Stimulated activated CD4-positive, alpha-beta T cell treated with anti-CD3 and anti-CD28 coated beads, Interleukin-4, amount 100 ng/mL, for 24 hours (primary cell): ENCODE measurements at places on chromosomes 12 and 14.

DNA sequence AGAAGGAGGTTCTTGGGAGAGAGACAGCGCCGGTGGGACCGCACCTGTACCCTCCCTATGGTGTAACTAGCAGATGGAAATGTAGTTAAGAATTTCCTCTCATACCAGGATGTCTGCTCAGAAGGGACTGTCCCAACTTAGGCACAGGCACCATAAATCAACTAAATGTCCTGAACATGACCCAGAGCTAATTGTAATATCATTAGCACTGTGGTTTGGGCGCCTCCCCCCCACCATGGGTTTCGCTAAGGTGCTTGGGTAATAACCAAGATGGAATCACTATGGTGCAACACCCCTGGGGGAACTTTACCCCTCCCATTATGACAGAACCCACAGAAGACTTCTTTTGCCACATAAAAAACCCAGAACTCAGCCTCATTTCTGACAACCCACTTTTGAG lies 15.9 kb downstream of the ZNF641 start:
- DNase-seq = peak; percentile 20

DNA sequence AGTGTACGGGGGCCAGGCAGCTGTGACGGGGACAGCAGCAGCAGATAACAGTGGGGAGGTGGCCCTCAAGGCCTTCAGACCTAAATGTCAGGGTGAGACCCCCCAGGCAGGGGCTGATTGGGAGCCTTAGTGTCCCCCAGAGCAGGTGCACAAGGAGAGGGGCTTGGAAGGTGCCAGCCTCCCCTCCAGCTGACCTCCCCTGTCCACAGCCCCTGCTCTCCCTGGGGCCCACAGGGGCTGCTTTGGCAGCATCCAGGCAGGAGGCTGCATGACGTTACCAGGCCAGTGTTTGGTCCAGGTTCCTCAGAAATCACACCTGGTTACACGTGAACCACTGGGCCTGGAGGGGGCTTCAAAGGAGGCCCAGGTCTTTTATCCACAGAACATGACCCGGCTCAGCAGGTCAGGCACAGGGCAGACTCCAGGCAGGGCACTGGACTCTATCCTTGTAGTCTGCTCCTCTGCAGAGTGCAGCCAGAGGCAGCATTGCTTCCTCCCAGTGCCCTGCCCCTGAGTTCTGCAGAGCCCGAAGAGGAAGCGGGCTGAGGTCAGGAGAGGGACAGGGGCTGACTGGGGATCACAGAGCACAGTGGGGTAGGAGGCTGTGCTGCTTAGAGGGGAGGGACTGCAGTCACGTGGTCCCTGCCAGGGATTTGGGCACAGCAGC lies 2.6 kb upstream of the TRMT61A start:
- no peak for DNase-seq

DNA sequence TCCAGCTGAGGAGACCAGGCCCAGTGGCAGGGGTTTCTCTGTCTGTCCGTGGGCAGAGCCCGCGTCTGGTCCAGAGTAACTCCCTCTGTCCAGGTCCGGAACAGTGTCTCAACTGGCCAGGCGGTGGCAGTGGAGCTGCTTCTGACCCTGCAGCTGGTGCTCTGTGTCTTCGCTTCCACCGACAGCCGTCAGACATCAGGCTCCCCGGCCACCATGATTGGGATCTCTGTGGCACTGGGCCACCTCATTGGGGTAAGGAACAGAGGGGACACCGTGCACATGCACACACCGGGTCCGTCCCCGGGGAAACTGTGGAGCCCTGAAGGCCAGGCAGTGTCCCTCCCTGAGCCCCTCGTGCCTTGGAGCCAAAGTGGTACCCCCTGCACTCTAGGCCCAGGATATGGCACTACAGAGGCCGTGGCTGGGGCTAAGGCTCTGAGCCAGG lies 1.5 kb downstream of the AQP6 start:
- DNase-seq = no peak

GRCh38 chr14:104001003-104001402 lies 58.7 kb upstream of the RD3L start:
- no peak for DNase-seq

DNA sequence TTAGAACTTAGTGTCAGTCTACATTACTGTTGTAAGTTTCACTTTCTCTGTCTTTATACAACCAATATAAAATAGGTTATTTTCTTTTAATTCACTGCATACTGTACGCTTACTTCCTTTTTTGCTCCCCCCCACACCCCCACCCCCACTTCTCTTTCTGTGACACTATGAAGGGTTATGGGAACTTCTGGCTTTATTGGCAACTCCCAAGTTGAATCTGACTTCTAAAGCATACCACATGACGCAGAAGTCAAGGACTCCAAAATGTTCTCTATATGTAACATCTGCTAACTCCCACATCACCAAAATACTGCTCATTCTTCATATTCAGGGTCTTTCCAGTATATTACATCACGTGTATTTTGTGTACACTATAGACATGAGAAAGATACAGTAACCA lies 81.2 kb upstream of the ATXN7L3B start:
- DNase-seq = no peak

DNA sequence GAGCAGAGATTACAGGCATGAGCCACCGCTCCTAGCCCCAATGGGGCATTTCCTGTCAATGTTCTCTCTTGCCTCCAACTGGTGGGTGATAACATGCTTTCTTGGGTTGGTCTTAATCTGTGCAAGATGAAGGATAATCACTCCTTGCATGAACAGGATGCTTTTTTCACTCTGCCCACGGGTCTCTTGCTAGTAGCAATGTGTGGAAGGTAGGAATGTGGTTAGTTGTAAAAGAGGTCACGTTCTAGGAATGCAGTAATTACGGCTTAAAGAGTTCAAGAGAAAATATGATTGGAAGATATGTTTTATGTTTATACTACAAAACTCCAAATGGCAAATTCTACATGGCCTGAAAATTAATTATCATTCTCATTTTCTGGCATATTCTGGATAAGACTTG lies 10.5 kb downstream of the RNASE10 start:
- no peak for DNase-seq

GRCh38 chr14:104119488-104120251 lies 18.7 kb upstream of the KIF26A start:
- DNase-seq = no peak

- peak; percentile 1 for DNase-seq
These were observed 117.4 kb upstream of the RTL1 start for GRCh38 chr14:101020834-101021370.

DNA sequence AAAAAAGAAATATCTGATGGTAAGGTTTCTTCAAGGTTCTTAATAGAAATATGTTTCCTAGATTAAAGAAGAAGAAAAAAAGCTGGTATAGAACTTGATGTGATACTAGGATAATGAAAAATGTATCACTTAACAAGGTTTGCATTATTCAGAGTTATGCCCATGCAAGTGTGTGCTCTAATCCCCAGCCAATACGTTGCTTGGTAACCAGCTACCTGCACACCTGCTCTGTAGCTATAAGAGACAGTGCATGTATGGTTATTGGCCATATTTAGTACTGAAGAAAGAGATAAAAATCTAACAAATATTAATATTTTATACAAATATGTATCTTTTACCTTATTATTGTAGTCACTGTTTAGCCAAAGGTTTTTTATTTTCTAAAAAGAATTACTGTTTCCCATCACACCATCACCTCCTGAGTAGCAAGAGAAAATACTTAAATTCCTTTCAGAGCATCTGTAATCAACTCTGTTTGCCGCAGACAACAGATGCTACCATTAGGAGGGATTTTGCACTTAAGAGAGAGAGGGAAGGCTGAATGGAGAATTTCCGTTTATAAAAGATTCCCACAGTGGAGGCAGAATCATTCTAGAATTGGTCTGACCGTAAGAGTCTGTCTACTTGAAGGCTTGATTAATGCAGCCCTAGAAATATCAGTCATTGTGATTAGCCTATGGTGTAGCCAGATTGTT lies 115.6 kb downstream of the NEDD1 start:
- DNase-seq = no peak

- no peak for DNase-seq
These were observed 26.4 kb downstream of the ARG2 start for GRCh38 chr14:67646131-67646530.

DNA sequence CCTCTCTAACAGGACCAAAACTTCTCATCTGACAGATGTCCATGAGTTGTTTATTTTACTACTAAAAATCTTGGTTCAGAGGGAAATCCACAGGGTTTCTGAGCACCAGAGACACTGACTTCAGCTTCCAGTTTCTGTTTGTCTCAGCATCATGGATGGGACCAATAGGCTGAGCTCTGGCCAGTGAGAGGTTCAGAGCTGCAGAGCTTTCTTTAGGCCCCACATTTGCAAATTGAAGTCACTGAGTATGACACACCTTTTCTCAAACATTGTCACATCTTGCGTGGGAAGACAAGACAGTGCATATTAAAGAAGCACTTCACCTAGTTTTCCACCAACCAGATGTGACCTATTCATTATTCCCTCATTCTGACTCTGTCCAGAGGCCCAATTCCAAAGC lies 45.2 kb downstream of the RDH12 start:
- no peak for DNase-seq

- no peak for DNase-seq
These were observed 384.1 kb downstream of the ALG10 start for GRCh38 chr12:34406228-34406995.

GRCh38 chr12:56358836-56359532 lies 923 bp downstream of the STAT2 start:
- no peak for DNase-seq

GRCh38 chr14:96626121-96626768 lies 124.1 kb downstream of the PAPOLA start:
- DNase-seq = no peak

DNA sequence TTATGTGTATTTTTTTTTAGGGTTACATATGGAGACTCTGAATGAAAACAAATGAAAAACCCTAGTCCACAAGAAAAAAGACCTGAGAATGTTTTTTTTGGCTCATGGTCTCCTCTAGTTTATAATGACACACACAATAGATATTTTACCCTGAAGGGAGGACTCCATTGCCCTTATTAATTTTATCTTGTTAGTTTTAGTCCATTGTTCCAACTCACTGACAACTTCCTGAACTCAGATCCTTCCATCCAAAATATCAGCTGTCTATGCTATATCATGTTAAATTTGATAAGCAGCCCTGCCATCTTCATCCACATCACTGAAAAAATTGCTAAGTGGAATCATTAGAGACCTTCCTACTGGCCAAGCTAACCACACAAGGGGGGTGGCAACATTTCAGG lies 232.1 kb downstream of the MON2 start:
- DNase-seq = no peak

- DNase-seq = no peak
These were observed 288.2 kb upstream of the TMPO start for GRCh38 chr12:98227162-98227561.

DNA sequence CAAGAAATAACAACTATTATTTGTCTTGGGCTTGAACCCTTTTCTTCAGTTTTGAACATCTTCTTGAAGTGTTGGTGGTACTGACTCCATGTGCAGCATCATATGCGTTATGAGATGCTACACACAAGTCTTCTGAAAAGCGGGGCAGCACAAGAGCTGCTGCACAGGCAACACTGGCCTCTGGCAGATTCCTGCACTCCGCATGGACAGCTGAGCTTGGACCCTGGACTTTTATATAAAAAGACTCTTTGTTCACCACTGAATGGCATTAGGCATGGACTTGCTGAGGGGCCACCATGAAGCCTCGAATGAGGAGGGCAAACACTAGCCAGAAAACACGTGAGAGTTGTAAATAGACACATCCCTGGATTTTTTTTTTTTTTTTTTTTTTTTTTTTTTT lies 210.8 kb upstream of the NPAS3 start:
- no peak for DNase-seq

DNA sequence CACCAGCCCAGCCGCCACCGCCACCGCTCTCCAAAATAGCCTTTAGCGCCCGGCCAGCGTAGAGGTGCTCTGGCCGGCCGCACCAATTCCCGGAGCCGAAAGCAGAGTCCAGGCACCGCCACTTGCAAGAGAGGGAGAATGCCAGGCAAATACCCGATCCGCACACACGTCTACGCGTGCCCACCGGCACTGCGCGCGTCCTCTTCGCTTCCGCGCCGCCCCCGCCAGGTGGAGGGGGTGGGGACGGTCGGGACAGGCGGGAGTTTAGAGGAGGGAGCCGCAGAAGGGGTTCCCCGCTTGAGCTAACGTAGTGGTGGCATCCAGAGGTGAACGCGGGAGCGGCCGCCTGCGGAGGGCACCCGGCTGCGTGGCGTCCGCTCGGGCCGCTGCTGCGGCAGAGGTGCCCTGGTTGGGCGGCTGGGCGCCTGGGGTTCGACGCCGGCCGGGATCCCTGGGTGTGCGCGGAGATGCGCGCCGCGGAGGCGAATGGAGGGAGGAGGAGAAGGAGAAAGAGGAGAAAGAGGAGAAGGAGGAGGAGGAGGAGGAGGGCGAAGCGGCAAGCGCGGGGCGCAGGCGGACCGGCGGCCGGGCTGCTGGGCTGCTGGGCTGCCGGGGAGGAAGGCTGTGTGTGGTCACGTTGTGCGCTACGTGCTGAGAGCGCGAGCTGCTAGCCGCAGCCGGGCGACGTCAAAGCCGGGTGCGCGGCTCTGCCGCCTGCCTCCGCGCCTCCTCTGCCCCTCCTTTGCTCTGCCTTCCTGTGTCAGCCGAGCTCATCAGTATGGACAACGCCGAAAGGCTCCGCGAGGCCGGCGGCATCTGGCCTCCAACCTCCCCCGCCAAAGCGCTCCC lies at the start of gene MDGA2:
Gene MDGA2, minus strand, starts transcription at position 140 of the 849 bp plus-strand sequence.
- DNase-seq = no peak

- no peak for DNase-seq
These were observed 17.8 kb downstream of the CCDC85C start for GRCh38 chr14:99586054-99586760.

GRCh38 chr14:97058074-97058467 lies 260.9 kb downstream of the VRK1 start:
- DNase-seq = no peak

GRCh38 chr12:14777271-14777670 lies 26.0 kb downstream of the WBP11 start:
- no peak for DNase-seq

- peak; percentile 79 for DNase-seq
These were observed 1.7 kb upstream of the GPR68 start for GRCh38 chr14:91246051-91246852.

- no peak for DNase-seq
These were observed 34.9 kb upstream of the HNF1A start for GRCh38 chr12:120943482-120943881.

GRCh38 chr14:96098309-96098998 lies 59.3 kb downstream of the C14orf132 start:
- DNase-seq = no peak

DNA sequence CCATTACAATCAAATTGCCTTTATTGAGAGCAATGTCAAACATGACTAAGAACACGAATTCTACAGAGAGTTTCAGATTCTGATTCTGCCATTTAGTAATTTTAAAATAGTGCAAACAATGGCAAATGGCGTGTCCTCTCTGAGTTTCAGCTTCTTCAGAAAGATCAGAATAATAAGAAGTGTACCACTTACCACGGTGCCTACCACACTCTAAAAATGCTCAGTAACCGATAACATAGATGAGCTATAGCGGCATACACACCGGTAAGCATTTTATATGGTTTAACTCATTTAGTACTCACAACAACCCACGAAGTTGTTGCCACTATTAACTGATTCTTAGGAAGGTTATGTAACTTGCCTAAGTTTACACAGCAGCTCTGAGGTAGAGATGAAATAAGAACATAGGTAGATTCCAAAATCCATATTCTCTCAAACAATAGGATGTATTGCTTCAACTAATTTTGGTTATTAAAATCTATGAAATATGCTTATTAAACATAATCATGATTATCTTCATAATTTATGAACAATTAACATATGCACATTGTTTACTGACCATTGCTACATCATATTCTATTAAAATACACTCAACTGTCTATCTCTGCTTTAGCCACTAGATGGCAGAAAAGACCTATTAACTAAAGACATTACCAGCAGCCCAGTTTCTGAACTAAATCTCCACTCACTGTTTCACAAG lies 38.3 kb downstream of the SLC6A15 start:
- no peak for DNase-seq

- DNase-seq = no peak
These were observed 123.2 kb downstream of the PELI2 start for GRCh38 chr14:56241461-56241860.
